T-helper 2 cell (primary cell): ENCODE measurements at places on chromosomes 4 and X.

DNA sequence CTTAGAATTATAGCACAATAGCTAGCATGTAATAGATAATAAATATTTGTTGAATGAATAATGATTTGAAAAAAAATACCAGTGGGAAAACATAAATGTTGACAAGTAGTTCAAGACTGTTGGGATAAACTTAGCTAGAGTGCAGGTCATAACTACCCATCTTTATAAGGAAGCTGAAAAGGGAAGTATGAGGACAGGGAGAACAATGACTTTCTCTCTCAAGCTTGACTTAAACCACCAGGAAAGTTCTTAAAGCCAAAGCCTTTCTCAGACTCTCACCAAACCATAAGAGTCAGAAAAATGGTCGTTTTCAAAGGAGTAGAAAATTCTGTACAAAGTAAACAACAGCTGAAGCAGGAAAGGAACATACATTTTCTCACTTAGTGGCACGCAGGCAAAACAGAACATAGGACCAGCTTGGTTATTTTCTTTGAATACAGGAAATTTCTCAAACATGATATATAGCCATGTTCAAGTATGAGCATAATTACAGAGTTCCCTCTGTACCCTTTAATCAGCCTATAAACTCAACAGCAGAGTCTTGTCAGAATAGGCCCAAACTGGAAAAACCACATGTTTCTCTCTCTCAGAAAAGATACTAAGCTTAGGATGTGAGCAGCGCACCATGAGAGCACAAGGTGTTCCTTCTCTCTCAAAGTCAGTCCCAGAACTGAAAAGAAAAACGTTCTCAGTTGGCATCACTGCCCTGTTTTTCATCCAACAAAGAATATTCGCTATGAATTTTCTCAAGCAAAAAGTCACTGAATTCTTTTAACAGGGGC is 28.7 kb downstream of the MAPK10 start:
- no peak for DNase-seq

DNA sequence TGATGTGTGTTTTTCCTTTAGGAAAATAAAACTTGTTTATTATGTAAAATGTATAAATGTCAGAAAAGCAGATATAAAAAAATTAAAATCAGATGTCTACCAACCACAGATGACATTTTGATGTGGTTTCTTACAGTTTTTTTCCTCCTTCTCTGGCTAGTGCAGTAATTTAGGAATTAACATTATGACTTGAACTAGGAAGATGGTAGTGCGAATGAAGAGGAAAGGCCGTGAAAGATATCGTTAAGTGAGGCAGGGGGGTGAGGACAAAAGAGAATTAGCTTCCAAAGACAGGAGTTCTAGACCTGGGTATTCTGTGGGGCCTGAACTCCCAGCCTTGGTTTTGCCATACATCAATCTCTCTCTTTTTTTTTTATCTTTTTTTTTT is 98.0 kb downstream of the RBM47 start:
- no peak for DNase-seq

GRCh38 chr4:73019462-73020047 is 50.0 kb downstream of the COX18 start:
- no peak for DNase-seq

DNA sequence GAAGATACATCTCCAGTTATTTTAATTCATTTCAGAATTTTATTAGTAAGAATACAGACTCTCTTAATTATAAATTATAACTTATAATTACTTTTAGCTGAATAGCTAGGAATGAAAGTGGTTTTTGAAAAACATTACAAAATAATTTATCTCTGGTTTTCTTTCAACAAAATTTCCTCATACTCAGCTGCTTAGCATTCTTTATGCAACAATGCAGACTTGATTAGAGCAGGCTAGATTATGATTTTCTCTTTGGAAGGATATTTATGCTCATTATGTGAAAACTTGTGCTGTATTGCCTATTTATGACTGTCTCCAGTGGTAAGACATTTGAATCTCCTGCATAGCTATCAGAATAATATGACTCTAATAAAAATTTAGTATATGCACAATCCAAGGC is 2023.7 kb downstream of the C4orf33 start:
- DNase-seq, result no peak

- DNase-seq, result no peak
Measured at GRCh38 chrX:129732857-129733256, 5.9 kb upstream of the XPNPEP2 start.

DNA sequence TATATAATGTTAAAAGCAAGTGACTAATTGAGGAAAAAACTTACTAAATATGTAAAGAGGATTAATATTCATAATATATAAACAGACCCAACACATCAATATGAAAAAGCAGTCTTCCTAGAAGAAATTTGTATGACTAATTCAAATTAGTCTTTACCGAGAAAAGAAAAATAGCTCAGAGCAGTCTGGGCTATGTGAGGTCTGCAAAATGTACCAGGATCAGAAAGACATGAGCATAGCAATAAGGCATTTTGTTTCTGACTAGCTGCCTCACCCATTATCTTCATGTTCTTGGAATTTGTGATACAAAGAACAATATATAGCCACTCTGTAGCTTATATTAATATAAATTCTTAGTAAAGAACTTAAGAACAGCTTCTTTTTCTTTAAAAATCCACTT is 13.7 kb upstream of the TMPRSS11B start:
- no peak for DNase-seq

- no peak for DNase-seq
Measured at GRCh38 chrX:142938793-142939192, 86.9 kb upstream of the SPANXN4 start.

DNA sequence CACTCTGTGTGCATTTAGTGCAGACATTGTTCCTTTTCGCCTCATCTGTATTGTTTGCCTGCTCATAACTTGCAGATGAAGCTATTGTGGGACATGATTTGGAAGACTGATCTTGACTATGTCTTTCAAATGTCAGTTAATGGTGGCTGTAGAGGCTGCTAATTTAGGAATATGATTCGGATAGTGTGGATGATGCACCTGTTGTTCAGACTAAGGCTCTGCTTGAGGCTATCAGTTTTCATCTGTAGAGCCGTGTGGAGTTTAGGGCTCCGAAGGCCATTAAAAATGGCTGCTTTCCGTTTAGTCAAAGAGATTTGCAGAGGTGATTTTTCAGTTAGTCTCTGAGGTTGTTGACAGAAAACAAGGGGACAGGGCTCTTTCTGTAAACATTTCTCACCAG is 102.0 kb downstream of the GBA3 start:
- DNase-seq, result no peak

GRCh38 chr4:40458683-40459082 is 123.5 kb downstream of the CHRNA9 start:
- DNase-seq, result no peak

- no peak for DNase-seq
Measured at GRCh38 chr4:89072921-89073320, 15.9 kb upstream of the FAM13A start.

- DNase-seq, result no peak
Measured at GRCh38 chr4:159562366-159562765, 459.5 kb downstream of the RAPGEF2 start.

GRCh38 chr4:31294655-31295480 is 574.7 kb downstream of the PCDH7 start:
- no peak for DNase-seq

DNA sequence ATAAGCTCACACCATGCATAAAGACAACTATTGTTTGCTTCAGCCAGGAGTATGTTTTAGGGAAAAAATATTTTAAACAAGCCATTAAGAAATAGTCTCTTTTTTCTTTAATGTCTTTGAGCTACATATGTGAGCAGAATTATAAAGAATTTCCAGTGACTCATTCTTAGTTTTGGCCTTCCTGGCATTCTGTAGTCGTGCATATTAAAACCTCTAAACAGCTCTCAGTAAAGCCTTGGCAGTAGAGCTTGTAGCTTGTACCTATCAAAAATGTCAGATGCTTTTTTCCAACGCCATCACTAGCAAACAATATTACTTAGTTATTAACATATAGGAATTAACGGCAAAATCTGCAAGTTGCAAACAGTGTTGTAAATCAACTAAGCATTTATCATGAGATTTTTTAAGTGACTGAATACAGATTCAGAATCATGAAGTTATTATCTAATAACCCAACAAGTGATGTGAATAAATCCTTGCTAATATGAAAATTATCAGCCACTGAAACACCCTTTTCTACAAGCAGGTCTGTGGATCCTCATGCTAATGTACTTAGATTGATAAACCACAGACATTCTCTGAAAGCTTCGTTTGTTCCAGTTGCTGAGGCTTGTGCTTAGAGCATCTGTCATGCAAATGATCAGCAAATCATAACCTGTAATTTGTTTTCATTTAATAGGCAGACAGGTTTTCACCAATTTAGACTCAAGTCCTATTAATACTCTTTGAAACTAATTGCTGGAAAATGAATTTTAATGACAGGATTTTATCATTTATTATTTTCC is 412.0 kb upstream of the ATOH1 start:
- no peak for DNase-seq

DNA sequence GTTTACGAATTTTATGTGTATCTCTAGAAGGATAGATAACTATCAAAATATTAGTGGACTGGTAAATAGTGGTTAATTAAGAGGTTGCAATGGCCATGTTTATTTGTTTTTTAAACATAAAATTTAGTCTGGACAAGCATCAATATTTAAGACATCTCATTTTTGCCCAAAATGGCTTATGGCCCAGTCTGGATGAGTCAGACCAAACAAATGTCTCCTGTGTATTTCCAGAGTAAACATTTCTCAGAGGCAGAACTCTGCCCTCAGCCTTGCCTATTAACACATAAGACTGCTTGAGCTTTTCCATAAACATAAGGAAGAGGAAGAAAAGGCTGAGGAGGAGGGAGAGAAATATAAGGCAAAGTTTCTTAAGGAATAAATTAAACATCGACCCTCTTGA is 277.1 kb upstream of the DIAPH2 start:
- DNase-seq, result no peak

- no peak for DNase-seq
Measured at GRCh38 chr4:102141842-102142241, 203.4 kb downstream of the SLC39A8 start.
